ENCODE measurements at places on chromosomes 13 and 19. TPM values are rescaled to one million over a fixed set of nuclear protein-coding genes. Genes with fewer than 3 reads are reported as not detected.
A peak's percentile ranks its signal among the peaks of the same experiment; 100 is the strongest.

NALCN gene
- polyA plus RNA-seq, result 0.15 TPM

NLRP7 gene
- polyA plus RNA-seq, result not detected

GCDH gene
- polyA plus RNA-seq, result 68.6 TPM

- DNase-seq, result peak; percentile 66
These were observed 878 bp upstream of the ADAMTSL5 start for GRCh38 chr19:1513499-1514294.

DNA sequence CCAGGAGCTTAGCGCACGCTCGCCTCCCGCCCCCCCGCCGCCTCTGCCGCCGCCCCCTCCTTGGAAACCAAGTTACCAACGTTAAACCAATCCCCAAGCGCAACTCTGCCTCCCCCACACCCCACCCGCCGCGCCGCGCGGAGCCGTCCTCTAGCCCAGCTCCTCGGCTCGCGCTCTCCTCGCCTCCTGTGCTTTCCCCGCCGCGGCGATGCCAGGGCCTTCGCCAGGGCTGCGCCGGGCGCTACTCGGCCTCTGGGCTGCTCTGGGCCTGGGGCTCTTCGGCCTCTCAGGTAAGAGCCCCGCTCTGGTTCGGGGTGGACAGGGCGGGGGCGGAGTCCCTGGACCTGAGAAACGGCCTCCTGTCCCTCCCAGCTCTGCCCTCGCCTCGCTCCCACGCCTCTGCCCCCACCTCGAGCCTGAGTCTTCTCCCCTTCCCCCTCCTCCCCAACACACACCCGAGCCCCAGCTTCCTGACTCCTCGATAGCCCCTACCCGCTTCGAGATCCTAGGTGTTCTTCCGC is at the start of gene ICAM5:
Gene ICAM5, plus strand, starts transcription at position 117 of the 521 bp plus-strand sequence. Its CDS starts 92 bp downstream, at position 209.
- no peak for DNase-seq

DNA sequence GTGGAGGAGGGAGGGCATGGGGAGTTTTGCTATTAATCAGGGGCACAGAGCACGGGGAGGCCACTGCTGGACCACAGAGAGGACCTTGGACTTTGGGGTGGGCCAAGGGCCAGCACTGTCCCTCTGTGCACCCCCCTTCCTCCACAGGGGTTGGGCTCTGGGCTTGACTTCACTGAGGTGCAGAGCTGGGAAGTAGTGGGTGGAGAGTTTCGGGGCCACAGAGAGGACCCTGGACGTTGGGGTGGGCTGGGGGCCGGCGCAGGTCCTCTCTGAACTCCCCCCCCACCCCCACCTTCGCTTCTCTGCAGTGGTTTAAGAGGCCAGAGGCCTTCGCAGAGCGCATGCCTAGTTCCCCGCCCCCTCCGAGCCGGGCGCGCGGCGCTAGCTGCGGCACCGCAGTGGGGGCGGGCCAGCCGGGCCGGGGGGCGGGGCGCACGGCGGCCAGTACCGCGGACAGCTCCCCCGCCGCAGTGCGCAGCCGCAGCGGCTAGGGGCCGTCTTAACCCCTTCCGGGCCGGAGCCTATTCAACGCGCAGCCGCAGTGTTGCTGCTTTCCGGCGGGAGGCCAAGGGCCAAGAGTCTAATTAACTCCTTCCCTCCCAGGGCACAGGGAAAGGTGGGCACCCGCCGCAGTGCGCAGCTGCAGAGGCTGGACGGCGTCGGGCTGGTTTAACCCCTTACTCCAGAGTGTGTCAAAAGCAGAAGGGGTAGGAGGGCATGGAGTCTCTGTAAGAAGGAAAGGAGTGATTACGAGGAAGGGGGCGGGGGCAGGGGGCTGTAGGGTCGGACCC is 3.7 kb downstream of the KCNC3 start:
- DNase-seq, result peak; percentile 80

- DNase-seq, result no peak
These were observed 64.4 kb upstream of the NPAS1 start for GRCh38 chr19:46954993-46955812.

Data from liver (tissue), 10 donors.